ENCODE measurements at places on chromosomes 5 and 9.

GRCh38 chr5:168443533-168443932, 42.7 kb upstream of the RARS1 start:
- DNase-seq = no peak

DNA sequence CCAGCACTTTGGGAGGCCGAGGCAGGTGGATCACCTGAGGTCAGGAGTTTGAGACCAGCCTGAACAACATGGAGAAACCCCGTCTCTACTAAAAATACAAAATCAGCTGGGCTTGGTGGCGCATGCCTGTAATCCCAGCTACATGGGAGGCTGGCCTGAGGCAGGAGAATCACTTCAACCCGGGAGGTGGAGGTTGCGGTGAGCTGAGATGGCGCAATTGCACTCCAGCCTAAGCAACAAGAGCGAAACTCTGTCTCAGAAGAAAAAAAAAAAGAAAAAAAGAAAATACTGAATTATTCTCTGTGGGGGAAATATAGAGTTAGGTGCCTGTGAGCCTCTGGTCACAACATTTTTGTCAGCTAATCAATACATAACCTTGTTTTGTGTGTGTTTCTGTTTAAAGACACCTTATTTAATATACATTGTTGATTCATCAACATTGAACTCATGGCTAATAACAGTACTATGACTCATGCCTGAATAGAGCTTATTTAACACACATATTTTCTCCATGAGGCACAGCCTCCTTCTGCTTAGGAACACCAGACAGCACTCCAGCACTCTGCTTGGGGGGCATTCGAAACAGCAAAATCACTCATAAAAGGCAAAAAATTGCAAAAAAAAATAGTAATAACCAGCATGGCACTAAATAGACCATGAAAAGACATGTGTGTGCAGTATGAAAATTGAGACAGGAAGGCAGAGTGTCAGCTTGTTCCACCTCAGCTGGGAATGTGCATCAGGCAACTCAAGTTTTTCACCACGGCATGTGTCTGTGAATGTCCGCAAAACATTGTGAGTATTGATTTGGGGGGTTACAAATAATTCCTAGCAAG, at the start of gene IL31RA:
Gene IL31RA, plus strand, starts transcription at position 519 of the 836 bp plus-strand sequence. Its CDS starts 214 bp downstream, at position 733.
- DNase-seq = no peak

DNA sequence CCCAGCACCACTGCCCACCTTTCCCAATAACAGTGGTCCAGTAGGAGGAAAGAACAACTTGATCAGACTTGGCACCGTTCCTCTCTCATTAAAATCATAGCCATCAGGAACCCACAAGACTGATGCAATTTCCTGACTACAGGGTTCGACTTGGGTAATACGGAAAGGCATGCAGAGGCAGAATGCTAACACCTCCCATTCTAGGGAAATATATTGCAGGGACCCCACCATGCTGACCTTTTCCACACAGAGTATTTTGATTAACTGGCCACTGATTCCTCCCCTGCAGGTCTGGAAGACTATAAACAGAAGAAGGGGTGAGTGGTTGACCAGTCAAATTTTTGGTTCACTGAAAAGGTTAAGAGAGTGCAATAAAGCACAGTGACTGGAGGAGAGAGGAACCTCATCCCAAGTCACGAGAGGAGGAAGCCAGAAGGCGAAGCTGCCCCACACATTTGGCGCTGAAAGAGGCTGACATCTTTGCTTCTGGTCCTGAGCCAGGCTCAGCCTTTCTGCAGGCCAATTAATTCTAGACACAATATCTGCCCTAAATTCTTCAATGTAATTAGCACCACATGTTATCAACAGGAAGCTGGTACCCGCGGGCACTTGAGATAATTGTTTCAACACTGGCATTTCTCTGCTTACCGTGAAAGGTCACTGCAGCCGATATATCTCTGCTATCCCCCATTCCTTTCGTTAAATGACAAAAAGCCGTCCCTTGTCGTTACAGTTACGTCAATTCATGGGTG, 64.7 kb upstream of the SPOCK1 start:
- no peak for DNase-seq

DNA sequence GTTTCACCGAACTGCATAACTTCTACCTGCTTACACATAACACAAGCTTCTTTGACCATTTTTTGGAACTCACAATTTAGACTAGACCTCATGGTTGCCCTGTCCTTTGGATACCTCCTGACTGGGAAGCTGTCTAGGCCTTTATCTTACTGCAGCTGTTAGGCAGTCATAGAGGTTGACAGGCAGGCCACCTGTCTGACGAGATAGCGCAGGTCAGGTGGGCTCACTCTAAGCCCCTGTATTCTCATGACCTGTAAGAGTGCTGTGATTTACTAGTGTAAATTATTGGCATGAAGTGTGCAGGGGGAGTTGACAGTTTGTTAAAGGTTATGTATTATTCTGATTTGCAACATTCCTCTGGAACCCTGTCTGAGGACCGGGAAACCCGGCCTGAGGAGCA, 29.0 kb downstream of the SLC22A4 start:
- DNase-seq = no peak

DNA sequence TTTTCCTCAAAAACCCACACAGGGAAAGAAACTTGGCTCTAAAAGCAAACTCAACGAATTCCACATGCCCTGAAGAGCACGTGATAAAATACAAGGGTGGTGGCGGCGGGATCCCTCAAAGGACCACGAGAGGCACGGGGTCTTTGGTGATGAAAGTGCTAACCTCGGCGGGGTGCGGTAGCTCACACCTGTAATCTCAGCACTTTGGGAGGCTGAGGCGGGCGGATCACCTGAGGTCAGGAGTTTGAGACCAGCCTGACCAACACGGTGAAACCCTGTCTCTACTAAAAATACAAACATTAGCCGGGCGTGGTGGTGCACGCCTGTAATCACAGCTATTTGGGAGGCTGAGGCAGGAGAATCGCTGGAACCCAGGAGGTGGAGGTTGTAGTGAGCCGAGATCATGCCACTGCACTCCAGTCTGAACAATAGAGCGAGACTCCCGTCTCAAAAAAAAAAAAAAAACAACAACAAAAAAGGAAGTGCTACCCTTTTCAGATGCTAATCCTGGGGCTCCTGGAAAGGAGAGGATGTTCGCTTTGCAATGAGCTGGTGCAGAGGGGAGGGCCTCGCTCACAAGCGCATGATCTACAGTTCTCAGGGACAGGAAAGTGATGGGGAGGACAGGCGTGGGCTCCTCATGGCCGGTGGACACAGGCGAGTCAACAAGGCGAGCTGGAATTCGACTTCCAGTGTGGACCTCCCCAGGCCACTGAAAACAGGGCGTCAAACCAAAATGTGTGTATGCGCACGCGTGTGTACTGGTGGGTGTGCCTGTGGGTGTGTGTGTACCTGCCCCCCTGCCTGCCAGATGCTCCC, 54.1 kb downstream of the USP20 start:
- DNase-seq = no peak

- DNase-seq = no peak
Measured at GRCh38 chr9:99966716-99967115, 60.3 kb downstream of the STX17 start.

DNA sequence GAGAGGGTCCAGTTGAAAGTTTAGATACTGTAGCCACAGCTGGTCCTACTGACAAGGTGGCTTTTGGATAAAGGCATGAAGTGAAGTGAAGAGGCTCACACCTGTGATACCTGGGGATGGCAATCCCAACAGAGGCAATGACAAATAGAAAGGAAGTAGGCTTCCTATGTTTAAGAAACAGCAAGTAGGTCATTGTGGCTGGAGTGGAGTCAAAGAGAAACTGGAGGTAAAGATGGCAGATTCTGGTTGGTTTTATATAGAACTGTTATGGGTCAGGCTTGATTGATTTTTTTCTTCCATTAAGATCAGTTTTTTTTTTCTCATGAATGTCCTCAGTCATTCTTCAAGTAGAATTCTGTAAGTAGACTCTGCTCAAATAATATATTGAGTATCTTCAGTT, 79.5 kb downstream of the ANXA1 start:
- no peak for DNase-seq

DNA sequence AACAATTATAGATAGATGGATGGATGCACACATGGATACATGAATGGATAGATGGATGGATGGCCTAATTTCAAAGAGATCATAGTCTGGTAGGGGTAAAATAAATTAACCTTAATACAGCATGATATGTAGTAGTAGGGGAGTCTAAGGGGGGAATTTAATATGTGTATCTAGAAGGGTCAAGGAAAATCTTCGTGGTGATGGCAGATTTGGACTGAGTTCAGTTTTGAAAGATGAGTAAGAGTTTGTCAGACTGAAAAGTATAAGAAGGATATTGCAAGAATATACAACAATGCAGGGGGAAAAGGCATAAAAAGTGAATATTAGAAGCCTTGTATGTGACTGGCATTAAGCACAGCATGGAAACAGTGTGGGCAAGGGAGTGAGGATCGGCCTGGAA, 98.7 kb downstream of the ZNF462 start:
- DNase-seq = no peak

DNA sequence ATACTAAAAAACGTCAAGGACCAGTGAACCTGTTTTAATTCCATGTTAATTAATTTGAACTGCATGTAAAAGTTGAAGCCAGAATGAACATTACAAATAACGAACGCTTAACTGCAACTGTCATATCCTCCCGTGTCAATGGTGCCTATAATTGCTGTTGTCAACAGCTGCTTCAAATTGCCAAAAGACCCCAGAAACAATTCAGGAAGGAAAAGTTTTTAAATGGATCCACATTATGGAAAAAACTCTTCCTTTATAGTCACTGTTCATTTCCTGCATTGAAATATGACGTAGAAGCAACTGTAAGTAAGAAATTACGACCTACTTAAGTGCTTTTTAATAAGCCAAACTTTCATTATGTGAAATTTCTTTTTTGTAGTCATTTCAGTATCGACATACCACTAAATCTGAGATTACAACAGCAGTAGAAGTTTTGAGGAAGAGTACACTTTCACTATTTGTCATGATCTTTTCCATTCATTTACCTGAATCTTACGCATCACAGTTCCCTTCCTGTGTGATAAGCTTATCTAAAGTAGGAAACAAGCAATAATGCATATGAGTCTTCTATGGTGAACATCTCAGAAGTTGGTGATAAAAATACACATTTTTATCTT, 37.8 kb downstream of the MEF2C start:
- no peak for DNase-seq

DNA sequence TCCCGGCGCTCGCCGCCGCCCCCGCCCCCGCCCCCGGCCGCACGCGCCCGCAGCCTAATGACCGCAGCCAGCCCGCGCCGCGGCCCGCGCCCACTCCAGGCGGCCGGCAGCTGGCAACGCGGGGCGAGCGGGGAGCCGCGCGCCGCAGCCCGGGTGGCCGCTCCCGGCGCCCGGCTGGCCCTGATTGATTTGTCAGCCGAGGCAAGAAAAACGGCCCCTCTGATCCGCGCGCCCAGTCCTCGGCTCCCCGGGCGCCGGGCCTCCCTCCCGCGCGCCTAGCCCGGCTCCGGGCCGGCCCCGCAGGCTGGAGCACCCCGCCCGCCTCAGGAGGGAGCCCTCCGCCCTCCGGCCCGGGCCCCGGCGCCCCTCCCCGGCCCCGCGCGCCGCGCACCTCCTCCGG, 11.9 kb upstream of the LHX2 start:
- no peak for DNase-seq

DNA sequence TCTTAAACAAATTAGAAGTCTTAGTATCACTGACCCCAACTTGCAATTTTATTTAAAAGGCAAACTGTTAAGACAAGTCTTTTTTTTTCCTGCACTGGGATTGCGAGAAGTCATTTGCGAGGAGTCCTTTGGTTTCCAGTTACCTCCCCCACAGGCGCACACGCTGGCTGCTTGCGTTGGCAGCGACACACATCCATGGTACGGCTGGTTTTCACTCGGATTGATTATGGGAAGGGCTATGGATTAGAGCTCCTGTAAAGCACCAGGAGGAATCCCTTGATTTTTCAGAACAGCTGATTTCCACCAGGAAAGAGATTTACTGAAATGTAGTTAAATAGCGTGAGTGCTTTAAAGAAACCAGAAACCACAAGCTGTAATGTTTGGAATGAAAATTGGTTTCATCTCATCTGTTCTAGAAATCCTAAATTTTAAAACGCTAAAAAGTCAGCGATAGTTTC, 737 bp downstream of the SLC1A3 start:
- no peak for DNase-seq

- no peak for DNase-seq
Measured at GRCh38 chr5:163997965-163998364, 492.5 kb downstream of the MAT2B start.
